Stimulated activated CD4-positive, alpha-beta T cell treated with anti-CD3 and anti-CD28 coated beads, Interleukin-12 subunit alpha, Interleukin-12 subunit beta, amount 100 ng/mL, for 4 hours (primary cell): ENCODE measurements at places on chromosomes 12 and 14.

GRCh38 chr12:7608184-7608911 is 57.4 kb downstream of the APOBEC1 start:
- no peak for DNase-seq

DNA sequence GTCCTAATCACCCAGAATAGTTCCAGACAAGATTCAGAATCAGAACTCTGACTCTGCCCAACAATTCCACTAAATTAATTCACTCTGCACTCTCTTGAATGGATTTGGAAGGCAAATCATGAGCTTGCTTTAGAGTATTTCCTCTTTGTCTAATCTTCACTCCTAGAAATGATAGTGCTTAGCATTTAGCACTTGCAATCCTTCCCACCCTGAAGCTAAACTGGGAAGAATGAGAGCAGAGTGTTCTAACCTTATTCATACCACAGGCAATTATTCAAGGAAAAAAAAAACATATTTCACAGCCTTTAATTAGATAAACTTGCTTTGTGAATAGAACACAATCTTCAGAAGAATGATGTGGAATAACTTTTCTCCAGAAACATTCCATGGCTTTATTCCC is 264.6 kb downstream of the PAWR start:
- DNase-seq = no peak

DNA sequence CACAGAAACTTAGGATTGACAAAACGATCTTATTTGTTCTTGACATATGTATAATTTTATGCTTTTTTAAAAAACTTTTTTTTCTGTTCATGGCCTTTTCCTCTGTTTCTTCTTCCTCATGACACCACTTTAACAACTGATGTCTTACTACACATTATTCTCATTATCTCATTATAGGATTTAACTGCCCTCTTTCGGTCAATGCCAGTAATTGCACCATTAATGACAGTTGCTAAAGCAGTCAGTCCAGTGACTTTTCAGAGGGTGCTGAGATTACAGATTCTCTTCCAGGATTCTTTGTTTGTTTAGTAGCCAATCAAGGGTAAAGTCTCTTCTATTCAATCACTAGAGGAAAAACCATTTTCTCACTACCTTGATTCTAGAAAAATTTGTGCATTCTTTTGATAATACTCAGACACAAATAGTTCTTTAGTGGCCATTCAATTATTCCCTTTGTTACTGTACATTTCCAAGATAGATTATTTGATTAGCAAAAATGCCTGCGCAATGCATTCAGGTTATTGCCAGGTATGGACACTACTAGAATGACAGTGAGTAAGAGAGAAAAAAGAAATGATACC is 50.1 kb downstream of the KLRG1 start:
- DNase-seq = no peak

- no peak for DNase-seq
Observed at GRCh38 chr14:63632932-63633514, 8.6 kb downstream of the WDR89 start.
